ENCODE measurements at places on chromosomes 13 and 19.

- DNase-seq, result no peak
These were observed 246.5 kb upstream of the ARGLU1 start for GRCh38 chr13:106814463-106814862.

DNA sequence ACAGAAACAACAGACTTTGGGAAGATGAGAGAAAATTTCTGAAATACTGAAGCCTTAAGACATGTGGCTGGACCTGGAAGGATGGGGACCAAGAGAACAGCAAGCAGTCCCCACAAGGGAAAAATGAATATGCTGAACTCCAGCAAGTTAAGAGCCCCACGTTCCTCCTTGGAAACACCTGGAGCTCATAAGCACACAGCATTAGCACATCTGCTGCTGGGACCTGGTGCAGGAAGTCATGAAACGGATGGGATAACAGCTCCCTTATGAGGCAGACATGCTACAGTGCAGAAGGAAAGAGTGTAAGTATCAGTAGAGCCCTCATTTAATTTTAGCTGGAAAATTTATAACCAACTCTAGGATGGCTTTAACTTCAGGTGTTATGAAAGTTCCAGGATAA lies 67.3 kb downstream of the SLC15A1 start:
- DNase-seq, result no peak

GRCh38 chr13:95355494-95355893 lies 54.2 kb upstream of the ABCC4 start:
- DNase-seq, result no peak

DNA sequence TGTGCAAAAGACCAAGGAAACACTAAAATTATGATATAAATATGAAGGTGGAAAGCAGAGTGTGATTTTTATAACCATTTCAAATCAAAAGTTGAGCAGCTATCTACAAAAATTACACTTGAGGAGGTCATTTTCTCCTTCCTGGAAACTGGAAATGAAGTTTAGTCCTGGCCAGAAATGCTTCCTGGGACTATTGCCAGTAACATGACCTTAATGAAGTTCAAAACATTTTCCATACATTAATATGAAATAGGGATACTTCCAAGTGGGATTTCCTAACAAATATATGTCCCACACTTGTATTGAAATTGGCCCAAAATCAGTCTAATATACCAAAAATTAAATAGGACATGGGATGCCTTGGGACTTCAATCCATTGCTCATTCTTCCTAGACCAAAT lies 1556.8 kb upstream of the MIR17HG start:
- no peak for DNase-seq

DNA sequence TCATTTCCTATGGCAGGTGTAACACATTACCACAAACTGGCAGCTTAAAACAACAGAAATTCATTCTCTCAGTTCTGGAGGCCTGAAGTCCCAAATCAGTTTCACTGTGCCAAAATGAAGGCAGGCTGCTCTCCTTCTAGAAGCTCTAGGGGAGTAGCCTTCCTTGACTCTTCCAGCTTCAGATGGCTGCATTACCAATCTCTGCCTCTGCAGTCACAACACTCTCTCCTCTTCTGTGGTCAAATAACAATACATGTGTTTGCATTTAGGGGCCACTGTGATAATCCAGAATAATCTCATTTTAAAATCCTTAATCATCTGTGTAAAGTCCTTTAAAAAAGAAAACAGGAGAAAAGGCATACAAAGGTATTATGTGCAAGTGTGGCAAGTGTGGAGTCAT lies 7.8 kb downstream of the DIAPH3 start:
- DNase-seq, result no peak

GRCh38 chr13:112057736-112058518 lies 9.0 kb upstream of the SOX1 start:
- no peak for DNase-seq

DNA sequence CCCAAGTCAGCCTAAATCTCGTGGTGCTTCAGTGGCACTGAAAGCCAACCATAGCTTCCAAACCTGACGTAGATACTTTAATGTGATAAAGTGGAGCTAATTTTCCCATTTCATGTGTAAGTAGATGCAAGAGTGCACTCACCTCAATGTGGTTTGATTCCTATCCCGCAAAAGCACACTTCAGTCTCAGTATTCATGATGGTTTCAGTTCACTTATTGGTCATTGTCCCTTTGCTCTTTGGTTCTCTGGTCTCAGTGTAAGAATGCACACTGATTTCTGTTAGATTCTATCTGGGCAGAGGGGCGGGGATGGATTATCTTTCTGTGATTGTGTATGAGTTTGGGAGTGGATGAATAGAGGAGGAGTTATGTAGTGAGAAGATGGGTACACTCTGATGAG lies 340.6 kb downstream of the KCNRG start:
- DNase-seq, result no peak

- DNase-seq, result no peak
These were observed 603 bp downstream of the ZC3H13 start for GRCh38 chr13:46051968-46052318.
